ENCODE measurements at places on chromosomes 4 and X.

DNA sequence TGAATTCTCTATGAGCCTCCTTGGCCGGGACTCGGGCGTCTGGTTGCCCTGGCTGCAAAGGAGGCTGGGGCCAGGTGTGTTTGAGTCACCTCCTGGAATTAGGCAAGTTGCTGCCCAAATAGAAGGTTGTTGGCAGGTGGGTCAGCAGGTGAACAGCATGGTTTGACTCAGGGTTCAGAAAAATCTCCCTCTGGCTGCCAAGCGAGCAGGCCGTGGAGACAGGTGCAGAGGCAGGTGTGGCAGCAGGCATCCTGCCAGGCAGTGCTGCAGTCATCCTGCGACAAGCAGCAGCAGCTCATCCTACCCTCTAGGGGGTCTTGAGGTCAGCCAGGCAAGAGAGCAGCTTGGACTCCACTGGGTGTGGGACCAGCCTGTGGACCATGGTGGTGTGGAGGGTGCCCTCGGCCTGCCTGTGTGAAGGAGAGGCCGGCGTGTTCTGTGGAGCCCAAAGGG, 8.2 kb downstream of the MSANTD1 start:
- no peak for DNase-seq

DNA sequence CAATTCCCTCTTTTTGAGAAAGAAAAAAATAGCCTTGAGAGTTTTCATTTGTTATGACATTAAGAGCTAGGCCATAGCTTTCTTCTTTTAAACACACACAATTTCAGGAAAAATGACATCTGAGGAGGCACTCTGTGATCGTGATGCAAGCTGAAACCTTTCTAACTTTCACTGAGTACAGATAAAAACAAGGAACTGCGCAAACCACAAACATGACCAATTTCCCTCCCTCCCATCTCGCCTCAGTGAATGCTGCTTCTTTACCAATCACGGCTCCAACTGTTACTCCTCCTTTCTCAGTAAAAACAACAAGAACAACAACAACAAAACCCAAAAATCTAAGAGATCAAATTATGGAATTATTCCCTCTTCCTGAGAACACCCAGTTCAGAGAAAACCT, 626.8 kb downstream of the TLL1 start:
- no peak for DNase-seq

GRCh38 chr4:75605928-75606327, 24.4 kb downstream of the CDKL2 start:
- no peak for DNase-seq

DNA sequence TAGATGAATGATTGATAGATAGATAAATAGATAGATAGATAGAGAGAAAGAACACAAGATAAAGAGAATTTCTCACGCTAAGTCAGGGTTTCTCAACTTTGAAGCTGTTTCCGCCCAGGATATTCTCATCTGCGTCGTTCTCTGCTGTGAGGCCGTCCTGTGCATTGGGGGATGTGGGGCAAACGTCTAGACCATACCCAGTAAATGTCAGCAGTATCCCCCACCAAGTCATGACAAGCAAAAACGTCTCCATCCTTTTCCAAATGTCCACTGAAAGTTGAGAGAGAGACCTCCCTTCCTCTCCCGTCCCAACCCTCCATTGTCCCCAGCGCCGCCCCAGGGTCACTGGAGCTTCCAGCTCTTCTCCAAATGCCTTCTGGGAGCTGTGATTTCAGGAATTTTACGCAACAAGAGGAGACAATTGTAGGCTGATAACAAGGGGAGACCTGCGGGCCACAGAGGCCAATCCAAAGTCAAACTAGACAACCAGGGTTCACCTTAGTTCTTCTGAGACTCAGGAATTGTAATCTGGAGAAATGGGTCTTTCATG, 8.9 kb upstream of the CRLF2 start:
- no peak for DNase-seq

- no peak for DNase-seq
Observed at GRCh38 chrX:18769812-18770573, 62.5 kb downstream of the PPEF1 start.

DNA sequence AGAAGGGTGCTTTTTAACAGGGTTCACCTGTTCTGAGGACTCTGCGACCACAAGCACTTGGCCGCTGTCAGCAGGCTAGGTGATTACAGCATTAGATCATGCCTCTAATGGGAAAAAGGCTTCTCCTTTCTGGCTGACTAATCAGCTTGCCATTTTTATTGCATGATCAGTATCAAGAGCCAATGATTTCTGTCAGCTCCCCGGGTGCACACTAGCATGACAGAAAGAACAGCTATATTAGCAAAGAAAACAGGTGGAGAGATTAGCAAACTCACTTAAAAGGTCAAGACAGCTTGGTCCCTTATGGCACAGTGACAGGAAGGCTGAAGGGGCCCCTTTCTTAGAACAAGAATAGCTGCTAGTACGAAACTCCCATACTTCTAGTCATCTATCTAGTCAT, 170.0 kb downstream of the SMIM20 start:
- DNase-seq = peak; percentile 82

DNA sequence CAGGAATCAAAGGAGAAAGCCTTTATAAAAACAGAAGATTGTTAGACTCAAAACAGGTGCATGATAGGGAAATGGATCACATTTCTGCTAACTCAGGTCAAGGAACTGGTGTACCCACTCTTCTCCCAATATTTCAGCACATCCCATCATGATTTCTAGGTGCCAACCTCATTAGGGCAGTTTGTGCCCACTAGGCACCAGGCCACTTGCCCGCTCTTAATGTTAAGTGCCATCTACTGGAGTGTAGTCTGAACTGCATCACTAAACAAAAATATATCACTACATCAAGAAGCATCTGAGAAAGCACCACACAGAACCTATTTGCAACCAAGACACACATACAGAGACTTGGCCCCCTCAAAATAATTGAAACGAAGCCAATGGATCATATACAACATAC, 140.4 kb upstream of the GRID2 start:
- DNase-seq = no peak

- DNase-seq = no peak
Observed at GRCh38 chrX:118499295-118499694, 3.7 kb downstream of the DOCK11 start.

GRCh38 chr4:25638806-25639205, 16.8 kb upstream of the SLC34A2 start:
- peak; percentile 49 for DNase-seq

GRCh38 chr4:55367084-55367722, 21.2 kb downstream of the SRD5A3 start:
- DNase-seq = no peak

DNA sequence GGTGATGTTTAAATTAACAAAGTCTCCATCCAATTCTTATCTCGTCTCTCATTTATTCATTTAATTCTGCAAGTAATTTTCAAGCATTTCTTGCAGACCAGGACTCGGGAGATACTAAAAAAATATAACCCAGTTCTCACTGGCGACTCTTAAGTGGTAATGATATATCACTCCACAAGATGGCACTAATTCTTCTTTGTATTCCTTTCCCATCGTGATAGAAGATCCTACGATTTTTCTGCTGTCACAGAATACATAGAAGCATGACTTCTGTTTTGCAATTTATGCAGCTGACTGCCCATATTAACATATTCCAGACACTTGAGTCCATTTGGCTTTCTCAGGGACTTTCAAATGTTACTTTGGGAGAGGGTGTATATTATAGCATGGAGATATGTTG, 64.0 kb upstream of the FGF13 start:
- peak; percentile 10 for DNase-seq

DNA sequence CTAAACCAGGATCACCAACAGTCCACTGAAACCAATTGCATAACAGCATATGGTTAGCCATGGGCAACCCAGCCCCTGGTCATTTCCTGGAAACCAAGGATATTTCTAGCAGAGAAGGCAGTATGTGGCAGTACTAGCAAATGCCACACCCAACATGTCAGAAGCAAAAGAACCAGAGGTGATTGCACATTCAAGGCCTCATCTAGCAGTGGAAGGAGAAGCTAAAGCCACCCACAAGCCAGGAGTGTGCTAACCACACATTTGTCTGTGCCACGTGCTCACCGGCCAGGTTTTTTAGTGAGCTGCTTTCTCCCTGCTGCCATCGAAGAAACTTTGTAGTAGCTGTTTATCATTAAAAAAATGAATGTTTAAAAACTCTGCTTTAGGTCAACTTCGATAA, 42.0 kb downstream of the TEC start:
- no peak for DNase-seq

GRCh38 chrX:50403903-50404302, 66.7 kb downstream of the DGKK start:
- DNase-seq = no peak

GRCh38 chr4:145828802-145829485, 109.7 kb downstream of the ZNF827 start:
- DNase-seq = no peak

DNA sequence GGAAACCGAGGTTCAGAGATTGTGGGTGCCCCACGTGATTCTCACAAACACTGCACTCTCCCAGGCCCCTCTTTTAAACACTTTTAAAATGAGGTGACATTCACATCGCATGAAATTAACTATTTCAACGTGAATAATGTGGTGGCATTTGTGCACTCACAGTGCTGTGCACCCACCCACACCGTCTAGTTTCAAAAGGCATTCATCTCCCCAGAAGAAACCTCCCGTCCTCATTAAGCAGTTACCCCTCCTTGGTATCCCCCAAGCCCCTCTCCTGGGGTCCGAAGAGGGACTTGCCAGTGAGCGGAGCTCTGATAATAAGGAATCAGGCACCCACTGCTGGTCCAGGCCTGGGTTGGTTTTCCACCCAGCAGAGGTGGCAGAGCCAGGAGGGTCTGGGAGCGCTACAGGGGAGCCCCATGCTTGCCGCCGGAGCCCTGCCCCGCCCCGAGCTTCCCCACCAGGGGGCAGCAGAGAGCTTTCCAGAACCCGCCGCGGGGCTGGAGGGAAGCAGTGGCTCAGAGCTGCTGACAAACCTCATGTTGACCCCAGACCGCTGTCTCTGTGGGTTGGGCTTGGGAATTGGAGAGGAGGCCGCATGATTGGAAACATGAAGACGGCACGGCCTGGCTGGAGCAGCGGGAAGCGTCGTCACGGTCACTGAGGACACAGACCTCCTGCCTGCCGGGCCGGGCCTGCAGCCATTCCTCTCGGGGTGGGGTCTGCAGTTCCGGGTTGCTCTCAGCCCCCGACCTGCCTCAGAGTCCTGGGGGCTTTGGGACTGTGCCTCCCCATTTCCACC, 27.5 kb upstream of the HTRA3 start:
- DNase-seq = peak; percentile 96

- no peak for DNase-seq
Observed at GRCh38 chr4:158496030-158496741, 25.5 kb upstream of the RXFP1 start.

- no peak for DNase-seq
Observed at GRCh38 chr4:78592088-78592783, 40.7 kb downstream of the ANXA3 start.

- no peak for DNase-seq
Observed at GRCh38 chr4:95505151-95505550, 43.6 kb downstream of the UNC5C start.

DNA sequence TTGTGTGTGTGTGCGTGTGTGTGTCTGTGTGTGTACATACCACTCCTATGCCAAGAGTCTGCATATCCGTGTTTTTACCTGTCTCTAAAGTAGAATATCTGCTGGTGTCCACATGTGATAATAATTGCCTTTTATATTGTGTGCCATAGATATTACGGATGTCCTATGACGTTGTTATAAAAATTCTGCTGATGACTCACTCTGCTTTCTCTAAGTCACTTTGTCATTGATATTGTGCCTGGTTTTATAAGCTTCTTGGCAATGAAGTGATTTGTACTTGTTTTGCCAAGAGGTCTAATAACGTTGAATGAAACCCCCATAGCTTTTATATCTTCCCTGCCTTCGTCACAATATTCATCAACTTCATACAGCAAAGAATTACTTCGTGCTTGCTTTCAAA, 102.6 kb upstream of the C1GALT1C1 start:
- DNase-seq = no peak
